ENCODE measurements at places on chromosomes 6 and 20.
A peak's percentile ranks its signal among the peaks of the same experiment; 100 is the strongest.

GRCh38 chr20:32017711-32018251 is 7.5 kb downstream of the CCM2L start:
- no peak for DNase-seq

DNA sequence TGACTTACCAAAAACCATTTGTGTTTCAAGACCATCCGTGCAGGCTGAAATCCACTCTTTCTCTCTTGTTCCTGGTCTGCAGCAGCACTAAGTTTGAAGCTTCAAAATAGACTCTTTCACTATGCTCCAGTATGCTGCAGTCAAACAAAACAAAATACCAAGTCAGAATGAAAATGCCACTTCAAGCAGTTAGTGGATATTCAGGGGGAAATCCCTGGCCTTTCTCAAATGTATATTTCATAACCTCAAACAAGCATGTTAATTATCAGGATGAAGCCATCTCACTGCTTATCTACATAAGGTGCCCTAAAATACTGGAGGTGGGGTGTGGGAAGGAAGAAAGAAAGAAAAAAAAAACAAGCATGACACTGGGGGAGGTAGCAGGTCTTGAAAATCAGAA is 103.5 kb downstream of the ATXN1 start:
- no peak for DNase-seq

DNA sequence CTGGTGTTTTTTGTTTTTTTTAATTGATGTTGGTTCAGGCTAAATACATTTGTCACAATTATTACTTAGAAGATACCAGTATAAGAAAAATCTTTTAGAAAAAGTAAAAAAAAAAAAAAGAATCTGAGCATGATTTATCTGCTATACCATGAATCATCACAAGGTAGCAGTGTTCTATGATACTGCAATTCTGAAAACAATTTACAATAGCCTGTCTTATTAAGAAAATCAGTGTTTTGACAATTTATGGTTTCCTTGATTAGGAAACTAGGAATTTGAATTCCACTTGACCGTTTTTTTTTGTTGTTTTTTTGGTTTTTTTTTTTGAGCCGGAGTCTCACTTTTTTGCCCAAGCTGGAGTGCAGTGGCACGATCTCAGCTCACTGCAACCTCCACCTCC is 9.3 kb upstream of the MAK start:
- DNase-seq: no peak

DNA sequence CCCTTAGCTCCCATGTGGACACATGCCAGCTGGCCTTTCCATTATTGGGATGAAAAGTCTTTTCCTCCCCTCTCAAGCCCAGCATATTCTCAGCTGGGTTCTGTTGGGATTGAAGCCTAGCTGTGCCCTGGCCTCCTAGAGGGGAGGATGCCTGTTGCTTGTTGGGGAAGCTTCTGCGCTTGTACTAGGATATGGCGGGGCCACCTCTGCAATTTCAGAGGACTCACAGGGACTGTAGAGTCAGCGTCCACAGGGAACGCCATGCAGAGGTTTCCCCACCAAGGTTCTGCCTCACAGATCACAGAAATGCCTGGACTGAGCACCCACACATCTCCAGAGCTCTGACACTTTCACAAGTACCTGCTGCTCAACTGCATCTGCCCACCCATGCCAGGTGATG is 288.7 kb upstream of the FOXQ1 start:
- no peak for DNase-seq

DNA sequence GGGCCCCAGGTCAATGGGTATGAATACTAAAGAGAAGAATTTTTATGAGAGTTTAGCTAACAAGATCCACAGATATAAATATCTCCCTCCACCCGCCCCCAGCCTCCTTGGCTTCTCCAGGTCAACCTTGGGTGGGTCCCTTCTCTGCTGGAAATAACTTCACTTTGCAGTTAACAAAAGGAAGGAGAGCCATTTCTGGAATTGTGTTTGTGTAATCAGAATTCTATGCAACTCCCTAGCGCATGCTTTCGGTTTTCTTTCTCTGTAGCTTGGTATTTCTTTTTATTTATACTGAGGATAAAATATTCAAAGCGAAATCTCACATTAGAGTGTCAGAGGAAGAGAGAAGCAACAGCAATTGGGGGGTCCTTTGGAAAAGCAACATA is 27.1 kb downstream of the RIPOR2 start:
- DNase-seq: peak; percentile 30

- DNase-seq: no peak
Measured at GRCh38 chr6:101830501-101831031, 437.1 kb downstream of the GRIK2 start.

DNA sequence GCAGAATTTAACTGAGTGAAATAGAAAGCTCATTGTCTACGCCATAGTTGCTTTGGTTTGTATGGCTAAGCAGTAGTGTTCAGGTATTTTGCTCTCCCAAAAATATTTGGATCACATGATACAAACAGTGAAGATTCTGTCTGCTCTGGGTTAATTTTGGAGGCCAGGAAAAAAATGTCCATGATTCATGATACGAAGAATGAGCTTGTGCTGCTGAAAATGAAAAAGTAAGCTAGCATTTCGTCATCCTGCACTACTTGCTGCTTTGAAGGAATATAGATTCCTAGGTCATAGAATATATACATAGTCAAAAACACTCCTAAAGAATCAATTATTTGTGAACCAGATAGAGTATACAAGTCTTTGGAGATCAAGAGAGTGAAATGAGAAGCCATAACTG is 8.3 kb downstream of the WRNIP1 start:
- no peak for DNase-seq

DNA sequence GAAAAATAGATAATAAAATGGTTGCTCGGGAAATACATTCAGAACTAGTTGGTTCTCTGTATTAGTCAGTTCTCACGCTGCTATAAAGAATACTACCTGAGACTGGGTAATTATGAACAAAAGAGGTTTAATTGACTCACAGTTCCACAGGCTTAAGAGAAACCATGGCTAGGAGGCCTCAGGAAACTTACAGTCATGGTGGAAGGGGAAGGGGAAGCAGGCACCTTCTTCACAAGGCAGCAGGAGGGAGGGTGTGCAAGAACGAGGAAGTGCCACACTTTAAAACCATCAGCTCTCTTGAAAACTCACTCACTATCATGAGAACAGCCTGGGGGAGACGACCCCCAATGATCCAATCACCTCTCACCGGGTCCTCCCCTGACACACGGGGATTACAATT is 24.2 kb upstream of the SNX9 start:
- no peak for DNase-seq

DNA sequence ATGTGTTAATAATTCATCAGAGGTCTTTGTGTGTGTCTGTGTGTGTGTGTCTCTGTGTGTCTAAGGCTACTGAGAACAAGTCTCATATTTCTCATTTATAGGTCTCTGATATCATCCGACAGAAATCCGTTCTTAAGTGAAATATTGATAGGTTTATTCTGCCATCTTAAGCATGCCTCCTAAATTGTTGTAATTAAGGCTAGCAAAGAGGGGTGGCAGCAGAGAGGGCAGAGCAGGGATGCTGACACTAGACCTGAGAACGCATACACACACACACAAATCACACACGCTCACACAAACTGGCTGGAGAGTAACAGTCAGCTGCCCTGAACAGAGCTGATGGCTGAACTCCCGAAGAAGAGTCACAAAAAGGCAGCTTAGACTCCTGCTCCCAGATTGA is 84.9 kb upstream of the LRFN2 start:
- DNase-seq: no peak

DNA sequence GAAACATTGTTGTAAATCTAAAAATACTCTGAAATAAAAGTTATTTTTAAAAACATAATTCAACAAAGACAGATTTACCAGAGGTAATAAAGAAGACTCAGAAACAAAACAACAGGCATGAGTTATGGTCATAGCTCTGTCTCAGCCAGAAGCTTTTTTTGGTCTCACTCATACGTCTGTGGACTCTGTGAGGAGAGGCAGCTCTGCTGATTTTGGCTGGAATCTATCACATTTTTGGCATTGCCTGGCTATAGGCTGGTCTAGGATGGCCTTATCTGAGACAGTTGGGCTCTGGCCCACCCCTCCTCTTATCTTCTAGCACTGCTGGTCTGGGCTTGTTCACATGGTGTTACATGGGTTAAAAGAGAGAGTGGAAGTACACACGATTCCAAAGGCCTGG is 514.0 kb upstream of the BTBD3 start:
- DNase-seq: no peak

All from right hindlimb (tissue), 1 donor.